ENCODE measurements at places on chromosomes 1 and 21.

- DNase-seq: no peak
These were observed 10.8 kb downstream of the PLA2G2D start for GRCh38 chr1:20108366-20109123.

GRCh38 chr1:1927751-1928150, 8.7 kb upstream of the TMEM52 start:
- no peak for DNase-seq

DNA sequence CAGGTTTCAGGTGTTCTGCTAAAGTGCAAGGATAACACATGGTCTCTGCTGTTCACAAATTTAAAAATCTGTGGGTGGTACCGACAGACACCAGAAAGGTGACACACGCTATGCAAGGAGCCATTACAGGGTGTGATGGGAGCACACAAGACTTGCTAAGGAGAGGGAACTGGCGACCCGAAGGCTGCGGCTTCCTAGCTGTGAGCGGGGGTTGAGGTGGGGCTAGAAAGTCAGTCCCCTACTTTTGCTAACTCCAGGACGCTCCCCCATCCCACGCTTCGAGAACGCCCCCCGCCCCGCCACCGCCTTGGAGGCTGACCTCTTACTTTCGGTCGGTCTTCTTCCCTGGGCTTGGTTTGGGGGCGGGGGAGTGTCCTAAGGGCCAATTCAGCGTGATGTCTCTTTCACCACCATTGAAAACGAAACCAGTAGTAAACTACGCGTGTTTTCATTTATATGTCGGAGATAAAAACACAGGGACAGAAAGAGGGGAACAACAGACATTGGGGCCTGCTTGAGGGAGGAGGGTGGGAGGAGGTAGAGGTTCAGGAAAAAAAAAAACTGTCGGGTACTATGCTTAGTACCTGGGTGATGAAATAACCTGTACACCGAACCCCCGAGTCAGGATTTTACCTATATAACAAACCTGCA, 1.1 kb downstream of the CKS1B start:
- DNase-seq: peak; percentile 61

- DNase-seq: no peak
These were observed 6.7 kb downstream of the ERG start for GRCh38 chr21:38491536-38491935.

DNA sequence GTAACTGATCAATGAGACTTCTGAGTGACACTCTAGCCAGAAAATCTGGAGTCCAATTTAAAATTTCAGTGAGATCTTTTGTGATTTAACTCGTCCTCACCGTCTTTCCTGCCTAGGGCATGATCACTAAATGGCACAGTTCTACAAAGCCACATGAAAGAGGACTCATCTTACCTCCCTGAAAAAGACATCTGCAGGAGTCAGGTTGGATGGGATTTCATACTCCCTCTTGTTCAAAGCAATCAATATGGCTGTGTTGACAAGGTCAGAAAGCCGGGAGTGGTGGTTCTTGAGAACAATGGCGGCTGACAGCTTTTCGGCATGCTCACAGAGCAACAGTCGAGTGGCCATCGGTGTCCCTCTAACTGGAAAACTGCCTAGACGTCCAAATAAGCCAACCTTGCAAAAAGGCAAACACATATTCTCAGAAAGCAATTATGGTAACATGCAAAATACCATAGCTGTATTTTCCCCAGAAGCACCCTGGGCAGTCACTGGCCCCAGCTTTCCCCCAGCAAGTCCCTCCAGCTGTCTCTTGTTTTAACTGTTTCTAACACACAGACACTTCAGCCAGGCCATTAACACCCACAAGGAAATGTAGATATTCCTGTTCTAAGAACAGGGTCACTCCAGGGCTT, 36.6 kb upstream of the ACTA1 start:
- DNase-seq: no peak

GRCh38 chr1:202310071-202310725, 31.5 kb downstream of the UBE2T start:
- no peak for DNase-seq

DNA sequence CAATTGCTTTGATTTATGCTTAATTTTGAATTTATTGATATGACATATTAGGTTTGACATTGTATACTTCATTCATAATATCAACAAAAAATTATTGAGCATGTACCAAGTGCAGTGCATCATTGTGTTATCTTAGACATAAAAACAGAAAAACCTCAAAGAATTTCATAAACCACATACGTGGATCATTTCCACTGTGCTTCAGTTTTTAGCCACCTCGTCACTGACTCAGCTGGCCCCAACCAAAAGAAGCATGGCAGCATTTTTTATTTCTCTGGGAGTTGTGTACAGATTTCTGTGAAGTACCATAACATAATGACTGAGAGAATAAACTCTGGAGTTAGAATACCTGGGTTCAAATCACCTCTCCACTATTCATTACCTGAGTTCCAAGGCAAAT, 95.6 kb upstream of the C1orf87 start:
- no peak for DNase-seq
